PC-3 (cell line): ENCODE measurements at places on chromosomes 3 and 15. TPM values are rescaled to one million over a fixed set of nuclear protein-coding genes. Genes with fewer than 3 reads are reported as not detected.

DNA sequence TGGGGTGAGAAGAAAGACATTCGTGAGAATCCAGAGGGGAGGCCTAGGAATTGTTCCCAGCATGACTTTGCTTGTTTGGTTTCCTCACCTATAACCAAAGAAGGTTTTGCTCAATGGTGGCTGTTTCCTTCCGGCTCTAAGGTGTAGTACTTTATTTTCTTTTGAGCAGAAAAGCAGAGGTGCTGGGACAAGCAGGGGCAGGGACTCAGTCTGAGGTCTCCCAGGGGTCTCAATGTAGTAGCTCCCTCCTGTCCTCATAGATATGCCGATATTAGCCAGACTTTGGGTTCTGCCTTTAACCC lies 41.6 kb downstream of the ZBTB38 start:
- H3K27me3 ChIP-seq: no peaks in the 10 kb centered on the region
- H3K36me3 ChIP-seq: peaks cover 14% of the 10 kb centered on the region
- no peak overlapping the region for H3K4me3 ChIP-seq
- peaks cover 60% of the 10 kb centered on the region for H3K4me1 ChIP-seq

DNA sequence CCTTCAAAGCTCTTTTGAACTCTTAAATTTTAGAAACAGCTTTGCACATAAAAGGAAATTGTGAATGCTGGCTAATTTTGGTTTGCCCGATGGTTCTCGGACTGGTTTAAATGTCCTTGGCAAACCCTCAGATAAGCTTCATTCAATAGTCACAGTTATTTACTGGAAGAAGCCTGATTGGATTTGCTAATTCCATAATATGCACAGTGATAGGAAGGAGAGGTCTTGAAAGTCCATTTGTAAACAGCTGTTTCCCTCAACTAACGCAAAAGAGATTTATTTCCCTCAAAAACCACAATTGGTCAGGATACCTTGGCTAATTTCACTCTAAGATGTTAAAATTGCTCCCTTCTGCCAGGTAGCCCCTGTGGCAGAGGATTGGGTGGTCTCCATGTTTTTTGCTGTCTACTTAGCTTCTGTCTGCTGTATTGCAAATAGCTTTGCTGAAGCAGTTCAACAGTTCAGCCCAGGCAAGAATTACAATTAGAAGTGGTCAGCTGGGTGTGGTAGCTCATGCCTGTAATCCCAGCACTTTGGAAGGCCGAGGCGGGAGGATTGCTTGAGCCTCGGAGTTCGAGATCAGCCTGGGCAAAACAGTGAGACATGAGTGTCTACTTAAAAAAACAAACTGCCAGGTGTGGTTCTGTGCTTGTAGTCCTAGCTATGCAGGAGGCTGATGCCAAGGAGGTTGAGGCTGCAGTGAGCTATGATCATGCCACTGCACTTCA lies 30.6 kb upstream of the PROK2 start:
- peaks cover 87% of the 10 kb centered on the region for H3K27me3 ChIP-seq
- no peak overlapping the region for H3K4me3 ChIP-seq
- H3K36me3 ChIP-seq: no peaks in the 10 kb centered on the region
- DNase-seq: no peak

GRCh38 chr3:171419457-171419856 lies 40.7 kb downstream of the TNIK start:
- H3K27me3 ChIP-seq: no peaks in the 10 kb centered on the region
- H3K4me1 ChIP-seq: peaks cover 9% of the 10 kb centered on the region; the same call in 1 of the 2 replicates
- H3K36me3 ChIP-seq: no peaks in the 10 kb centered on the region
- no peak overlapping the region for H3K4me3 ChIP-seq

GRCh38 chr3:143895805-143896204 lies 47.5 kb upstream of the SLC9A9 start:
- no peaks in the 10 kb centered on the region for H3K36me3 ChIP-seq
- no peak overlapping the region for H3K27ac ChIP-seq
- H3K4me1 ChIP-seq: peaks cover 3% of the 10 kb centered on the region
- no peaks in the 10 kb centered on the region for H3K27me3 ChIP-seq
- no peak overlapping the region for H3K4me3 ChIP-seq
- peak; percentile 40 for DNase-seq

DNA sequence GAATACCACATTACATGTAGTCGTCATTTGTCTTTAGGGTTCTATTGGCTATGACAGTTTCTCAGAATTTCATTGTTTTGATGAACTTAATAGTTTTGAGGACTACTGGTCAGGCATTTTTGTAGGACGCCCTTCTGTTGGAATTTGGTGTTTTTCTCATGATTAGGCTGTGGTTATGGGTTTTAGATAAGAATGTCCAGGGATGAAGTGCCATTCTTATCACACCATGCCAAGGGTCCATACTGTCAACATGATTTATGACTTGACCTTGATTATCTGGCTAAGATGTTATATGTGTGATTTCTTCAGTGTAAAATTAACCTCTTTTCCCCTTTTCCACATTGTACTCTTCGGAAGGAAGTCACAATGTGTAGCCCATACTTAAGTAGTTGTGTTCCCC lies 135.3 kb downstream of the DIPK2A start:
- H3K4me1 ChIP-seq: no peaks in the 10 kb centered on the region
- no peaks in the 10 kb centered on the region for H3K36me3 ChIP-seq
- DNase-seq: no peak

DNA sequence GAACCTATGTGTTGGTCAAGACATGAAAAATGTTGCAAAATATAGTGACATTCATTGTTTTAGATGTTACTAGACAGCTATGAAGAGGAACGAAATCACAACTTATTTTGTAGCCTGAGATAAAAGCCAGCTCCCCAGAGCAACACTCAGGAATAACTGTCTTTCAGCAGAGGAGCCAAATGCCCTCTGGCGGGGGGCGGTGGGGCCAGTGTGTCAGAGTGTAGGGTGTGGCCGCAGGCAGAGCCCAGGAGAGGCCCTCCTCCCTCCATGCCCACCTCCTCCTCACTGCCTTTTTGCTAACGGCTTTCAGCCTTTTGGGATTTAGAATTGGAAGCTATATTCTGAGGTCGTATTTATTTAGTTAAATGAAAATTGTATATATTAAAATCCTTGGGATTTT lies 16.9 kb downstream of the APOD start:
- no peak overlapping the region for H3K27ac ChIP-seq
- no peaks in the 10 kb centered on the region for H3K36me3 ChIP-seq
- H3K4me3 ChIP-seq: no peak overlapping the region

GRCh38 chr3:23259515-23259914 lies 56.4 kb downstream of the UBE2E2 start:
- peaks cover 28% of the 10 kb centered on the region for H3K4me1 ChIP-seq
- no peaks in the 10 kb centered on the region for H3K27me3 ChIP-seq
- no peak overlapping the region for H3K4me3 ChIP-seq
- no peak for DNase-seq

GRCh38 chr15:75211436-75212199 lies 9.9 kb downstream of the C15orf39 start:
- H3K4me1 ChIP-seq: no peaks in the 10 kb centered on the region
- H3K36me3 ChIP-seq: peaks cover 55% of the 10 kb centered on the region
- H3K27ac ChIP-seq: no peak overlapping the region

DNA sequence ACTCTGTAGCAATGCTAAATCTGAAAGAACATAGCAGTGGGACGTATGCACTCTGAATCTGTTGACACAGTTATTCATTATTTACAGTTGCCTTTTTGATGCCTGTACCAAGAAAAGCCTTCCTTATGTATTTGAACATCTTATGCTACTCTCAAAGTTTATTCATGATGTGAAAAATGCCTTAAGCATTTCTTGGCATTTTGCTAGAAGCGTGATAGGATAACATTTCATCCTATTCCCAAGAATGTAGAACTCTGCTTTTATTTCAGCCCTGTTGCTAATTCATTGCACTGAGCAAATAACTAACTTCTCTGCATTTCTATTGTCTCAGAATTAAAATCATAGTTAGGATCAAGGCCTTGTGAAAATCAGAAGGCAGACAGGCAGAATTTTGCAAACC lies 105.5 kb downstream of the STRIT1 start:
- H3K4me3 ChIP-seq: no peak overlapping the region
- H3K27me3 ChIP-seq: no peaks in the 10 kb centered on the region
- peaks cover 6% of the 10 kb centered on the region; the same call in 1 of the 2 replicates for H3K4me1 ChIP-seq
- H3K27ac ChIP-seq: no peak overlapping the region

SLC12A1 gene
- not detected in 2 replicates for total RNA-seq

DNA sequence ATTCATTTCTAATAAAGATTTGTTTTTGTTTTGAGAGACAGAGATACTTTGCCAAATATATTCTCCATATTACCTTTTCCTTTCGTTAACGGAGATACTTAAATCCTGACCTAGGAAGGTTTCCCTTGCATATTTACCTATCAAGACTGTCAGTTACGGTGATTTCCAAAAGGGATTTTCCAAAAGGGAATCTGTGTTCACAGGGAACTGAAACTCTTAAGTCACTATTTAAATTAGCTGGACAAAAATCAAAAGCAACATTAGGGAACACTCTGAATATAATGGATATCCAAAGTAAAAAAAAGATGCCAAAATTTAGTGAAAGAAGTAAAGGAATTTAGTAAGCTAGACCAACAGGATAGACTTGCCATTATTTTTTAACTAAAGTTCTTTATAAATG lies 576 bp downstream of the LRRFIP2 start:
- peak overlapping the region; percentile 90 for H3K4me3 ChIP-seq
- H3K27ac ChIP-seq: peak overlapping the region; percentile 92
- H3K27me3 ChIP-seq: no peaks in the 10 kb centered on the region
- peaks cover 23% of the 10 kb centered on the region for H3K36me3 ChIP-seq
- DNase-seq: no peak

GRCh38 chr15:28085489-28086174 lies 13.5 kb downstream of the OCA2 start:
- no peak overlapping the region for H3K27ac ChIP-seq
- H3K27me3 ChIP-seq: no peaks in the 10 kb centered on the region
- H3K4me1 ChIP-seq: no peaks in the 10 kb centered on the region
- no peak for DNase-seq
- H3K4me3 ChIP-seq: no peak overlapping the region

INKA1 gene
- 1.3 and 5.8 TPM in 2 replicates for total RNA-seq

SCN10A gene
- total RNA-seq: not detected in 2 replicates

DNA sequence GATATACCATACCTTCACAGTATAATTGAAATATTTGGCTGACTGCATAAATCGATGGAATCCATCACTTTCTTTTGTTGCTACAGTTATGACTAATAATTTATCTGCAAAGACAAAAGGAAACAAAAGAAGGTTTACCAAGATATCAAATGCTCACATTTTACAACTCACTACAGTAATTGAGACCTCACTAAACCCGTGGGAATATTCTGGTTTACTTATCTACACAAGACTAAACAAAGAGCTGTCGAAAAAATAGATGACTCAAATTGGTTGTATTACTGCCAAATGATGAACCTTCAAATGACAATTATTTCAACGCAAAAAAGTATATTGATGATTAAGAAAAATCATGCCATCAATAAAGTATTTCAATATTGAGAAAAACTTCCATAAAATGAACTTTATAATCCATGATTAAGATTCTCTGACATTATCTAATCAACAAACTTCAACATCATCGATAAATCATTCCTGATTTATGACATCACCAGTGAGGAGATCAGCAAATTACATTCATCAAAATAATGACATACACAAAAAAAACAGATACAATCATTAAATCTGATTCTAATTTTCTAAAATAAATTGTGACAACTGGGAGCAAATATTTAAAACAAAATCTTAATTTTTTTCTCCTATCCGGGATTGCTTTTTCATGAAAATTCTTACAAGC lies 36.7 kb downstream of the PLOD2 start:
- H3K36me3 ChIP-seq: peaks cover 26% of the 10 kb centered on the region
- H3K4me1 ChIP-seq: peaks cover 13% of the 10 kb centered on the region
- no peak for DNase-seq
- H3K27ac ChIP-seq: no peak overlapping the region
- no peak overlapping the region for H3K4me3 ChIP-seq
- no peaks in the 10 kb centered on the region for H3K27me3 ChIP-seq

DNA sequence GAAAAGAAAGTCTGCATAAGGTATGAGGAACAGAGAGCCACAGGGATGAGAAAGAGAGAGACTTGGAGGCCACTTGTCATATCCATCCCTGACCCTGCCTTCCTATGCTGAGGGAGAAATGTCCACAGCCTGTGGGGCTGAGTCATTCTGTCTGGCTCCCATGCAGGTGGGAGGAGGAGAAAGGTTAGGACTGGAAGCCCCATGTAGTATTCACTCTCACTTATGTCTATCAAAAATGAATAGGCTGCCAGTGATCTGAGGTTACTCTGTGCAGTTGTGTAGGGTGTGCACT lies 71.3 kb downstream of the RAB11A start:
- H3K36me3 ChIP-seq: no peaks in the 10 kb centered on the region
- H3K27me3 ChIP-seq: no peaks in the 10 kb centered on the region
- H3K27ac ChIP-seq: peak overlapping the region; percentile 64
- peak; percentile 65 for DNase-seq
- peaks cover 13% of the 10 kb centered on the region for H3K4me1 ChIP-seq
- H3K4me3 ChIP-seq: no peak overlapping the region

DNA sequence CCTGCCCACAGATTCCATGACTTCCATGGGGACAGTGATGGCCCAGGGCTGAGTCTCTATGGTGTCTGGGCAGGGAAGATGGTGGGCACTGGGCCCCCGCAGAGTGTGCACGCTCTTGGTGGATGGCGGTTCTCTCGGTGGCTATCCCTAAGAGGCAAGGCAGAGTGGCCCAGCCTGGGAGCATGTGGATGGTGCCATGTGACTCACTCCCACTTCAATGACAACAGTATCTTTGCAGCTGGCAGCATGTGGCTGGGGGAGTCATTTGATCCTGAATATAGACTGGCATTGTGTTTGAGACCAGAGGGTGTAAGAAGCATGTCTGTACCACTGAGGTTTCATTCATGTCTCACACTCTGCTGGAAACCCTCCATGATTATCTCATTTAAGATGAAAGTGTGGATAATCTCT lies 101.2 kb downstream of the CORO2B start:
- H3K36me3 ChIP-seq: no peaks in the 10 kb centered on the region
- no peaks in the 10 kb centered on the region for H3K4me1 ChIP-seq
- DNase-seq: no peak
- H3K27ac ChIP-seq: no peak overlapping the region
- no peak overlapping the region for H3K4me3 ChIP-seq

GABRB3 gene
- 4.5 and 6.1 TPM in 2 replicates for total RNA-seq

- no peaks in the 10 kb centered on the region for H3K4me1 ChIP-seq
- no peak overlapping the region for H3K4me3 ChIP-seq
- no peaks in the 10 kb centered on the region for H3K36me3 ChIP-seq
- no peak overlapping the region for H3K27ac ChIP-seq
- no peak for DNase-seq
- H3K27me3 ChIP-seq: no peaks in the 10 kb centered on the region
Measured at GRCh38 chr15:39094116-39094515, 486.8 kb upstream of the THBS1 start.

- H3K36me3 ChIP-seq: no peaks in the 10 kb centered on the region
- DNase-seq: peak; percentile 32
- H3K4me1 ChIP-seq: peaks cover 8% of the 10 kb centered on the region
- peak overlapping the region; percentile 71 for H3K4me3 ChIP-seq
Measured at GRCh38 chr3:12553921-12554391, 2.9 kb upstream of the MKRN2 start.

GHSR gene
- total RNA-seq: not detected in 2 replicates

SCN11A gene
- not detected in 2 replicates for total RNA-seq

HEG1 gene
- 1.2 and 3.2 TPM in 2 replicates for total RNA-seq

- H3K27ac ChIP-seq: no peak overlapping the region
- DNase-seq: no peak
- peaks cover 16% of the 10 kb centered on the region; the same call in 1 of the 2 replicates for H3K27me3 ChIP-seq
- H3K36me3 ChIP-seq: no peaks in the 10 kb centered on the region
- no peaks in the 10 kb centered on the region for H3K4me1 ChIP-seq
Measured at GRCh38 chr15:60297047-60297446, 100.7 kb downstream of the ANXA2 start.

GRCh38 chr3:11717768-11718636 lies 74.3 kb upstream of the VGLL4 start:
- H3K27ac ChIP-seq: peak overlapping the region; percentile 22; the same call in 1 of the 2 replicates
- H3K4me1 ChIP-seq: peaks cover 26% of the 10 kb centered on the region
- peak overlapping the region; percentile 75 for H3K4me3 ChIP-seq
- H3K27me3 ChIP-seq: no peaks in the 10 kb centered on the region
- H3K36me3 ChIP-seq: no peaks in the 10 kb centered on the region
- peak; percentile 22 for DNase-seq

TRH gene
- not detected in 2 replicates for total RNA-seq

HTR3C gene
- total RNA-seq: not detected in 2 replicates

CLDN18 gene
- total RNA-seq: not detected in 2 replicates

SLC38A3 gene
- 0.17 and 3.3 TPM in 2 replicates for total RNA-seq
